Common myeloid progenitor, CD34-positive (primary cell): ENCODE measurements at places on chromosomes 5 and 9.
A peak's percentile ranks its signal among the peaks of the same experiment; 100 is the strongest.

DNA sequence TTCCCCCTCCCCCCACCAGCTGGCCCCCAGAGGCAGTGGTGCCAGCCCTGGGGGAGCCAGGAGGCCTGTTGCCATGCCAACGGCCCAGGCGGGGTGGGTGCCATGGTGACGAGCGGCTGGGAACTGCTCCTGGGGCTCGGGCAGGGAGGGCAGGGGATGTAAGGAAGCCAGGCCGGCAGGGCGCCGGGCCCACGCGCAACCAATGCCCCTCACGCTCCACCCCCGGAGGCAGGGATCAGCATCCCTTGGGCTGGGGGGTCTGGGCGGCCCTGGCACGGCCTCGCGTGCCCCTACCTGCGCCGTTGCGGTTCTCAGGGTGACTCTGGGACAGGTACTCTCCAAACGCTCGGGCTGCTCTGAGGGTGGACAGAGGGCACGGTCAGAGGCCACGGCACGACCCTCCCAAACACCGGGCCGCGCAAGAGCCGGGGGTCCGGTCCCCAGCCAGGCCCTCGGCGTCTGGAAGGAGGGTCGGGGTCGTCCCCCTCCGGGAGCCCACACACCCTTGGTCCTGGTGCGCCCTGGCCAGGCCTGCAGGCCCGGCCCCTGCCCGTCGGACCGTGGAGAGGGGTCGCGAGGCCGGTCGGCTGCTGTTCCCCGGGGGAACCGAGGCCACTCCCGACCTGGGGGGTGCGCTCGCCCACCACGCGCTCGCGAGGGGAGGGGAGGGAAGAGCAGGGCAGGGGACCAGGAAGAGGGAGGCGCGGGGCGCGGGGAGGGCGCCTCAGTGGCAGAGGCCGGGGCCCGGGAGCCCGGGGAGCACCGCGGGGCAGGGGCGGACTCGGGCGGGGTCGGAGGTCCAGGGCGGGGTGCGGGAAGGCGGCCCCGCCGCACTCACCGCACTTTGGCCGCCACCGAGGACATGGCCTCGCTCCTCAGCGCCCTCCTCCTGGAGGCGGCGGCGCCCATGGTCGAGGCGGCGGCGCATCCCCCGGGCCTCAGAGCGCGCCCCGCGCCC, 661 bp downstream of the NSMF start:
- DNase-seq, result no peak

GRCh38 chr5:89302102-89302891, 419.3 kb upstream of the MEF2C start:
- no peak for DNase-seq

DNA sequence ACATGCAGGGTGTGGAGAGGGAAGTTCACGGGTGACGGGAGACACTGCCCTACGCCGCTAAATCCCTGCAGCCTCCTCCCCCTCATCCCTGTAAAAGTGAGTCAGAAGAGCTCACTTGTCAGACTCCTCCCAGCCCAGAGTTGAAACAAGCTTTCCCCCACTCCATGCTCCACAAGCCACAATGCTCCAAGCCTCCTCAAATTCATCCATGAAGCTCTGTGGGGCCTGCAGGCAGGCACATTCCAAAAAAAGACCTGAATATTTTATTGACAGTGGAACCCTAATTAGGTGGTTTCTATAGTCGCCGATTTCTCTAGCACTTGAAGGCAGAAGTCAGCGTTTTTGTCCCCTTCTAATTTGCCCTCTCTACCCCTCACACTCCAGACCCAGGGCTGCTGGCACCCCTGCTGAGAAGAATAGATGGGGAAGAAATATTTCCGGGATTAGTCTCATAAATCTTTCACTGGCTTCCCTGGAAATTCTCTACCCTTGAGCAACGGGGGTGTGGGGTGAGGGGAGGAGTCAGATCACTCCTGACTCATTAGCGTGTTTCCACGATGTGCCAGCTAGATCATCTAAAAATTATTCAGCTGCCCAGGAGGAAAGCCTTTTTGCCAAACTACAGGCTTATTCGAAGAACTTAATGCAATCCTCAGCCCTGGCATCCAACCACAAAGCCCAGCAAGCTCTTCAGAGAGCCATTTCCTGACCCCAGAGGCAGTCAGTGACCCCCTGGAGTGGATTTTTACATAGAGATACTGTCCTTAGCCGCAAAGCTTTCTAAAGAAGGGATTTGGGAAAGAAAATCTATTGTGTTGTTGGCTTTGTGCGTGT, 97.1 kb downstream of the ENC1 start:
- DNase-seq, result no peak

DNA sequence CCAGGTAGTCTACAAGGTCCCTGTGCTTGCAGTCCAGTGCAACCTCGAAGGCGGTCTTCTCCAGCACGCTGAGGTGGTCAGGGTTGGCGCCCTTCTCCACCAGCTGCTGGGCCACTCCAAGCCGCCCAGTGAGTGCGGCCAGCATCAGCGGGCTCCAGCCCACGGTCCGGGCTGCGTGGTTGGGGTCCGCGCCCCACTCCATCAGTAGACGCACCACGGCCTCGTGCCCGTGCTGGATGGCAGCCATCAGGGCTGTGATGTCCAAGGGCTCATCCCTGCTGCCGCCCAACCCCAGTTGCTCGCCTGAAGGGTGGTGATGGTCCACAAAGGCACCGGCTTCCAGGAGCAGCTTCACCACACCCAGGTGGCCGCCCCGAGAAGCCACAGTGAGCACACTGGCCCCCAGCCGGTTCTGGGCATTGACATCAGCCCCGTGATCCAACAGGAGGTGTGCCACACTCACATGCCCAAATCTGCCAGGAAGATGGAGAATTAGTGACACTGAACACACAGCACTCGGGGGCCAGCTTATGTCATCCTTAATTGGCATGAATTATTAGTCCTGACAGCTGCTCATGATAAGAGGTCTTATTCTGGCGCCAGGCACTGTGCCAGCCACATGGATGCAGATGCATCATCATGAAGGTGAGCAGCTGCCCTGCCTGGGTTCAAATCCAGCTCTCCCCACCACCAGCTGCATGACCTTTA, 6.1 kb downstream of the ANKS6 start:
- DNase-seq, result no peak

GRCh38 chr5:169494383-169494935, 89.1 kb upstream of the SPDL1 start:
- DNase-seq, result peak; percentile 8

DNA sequence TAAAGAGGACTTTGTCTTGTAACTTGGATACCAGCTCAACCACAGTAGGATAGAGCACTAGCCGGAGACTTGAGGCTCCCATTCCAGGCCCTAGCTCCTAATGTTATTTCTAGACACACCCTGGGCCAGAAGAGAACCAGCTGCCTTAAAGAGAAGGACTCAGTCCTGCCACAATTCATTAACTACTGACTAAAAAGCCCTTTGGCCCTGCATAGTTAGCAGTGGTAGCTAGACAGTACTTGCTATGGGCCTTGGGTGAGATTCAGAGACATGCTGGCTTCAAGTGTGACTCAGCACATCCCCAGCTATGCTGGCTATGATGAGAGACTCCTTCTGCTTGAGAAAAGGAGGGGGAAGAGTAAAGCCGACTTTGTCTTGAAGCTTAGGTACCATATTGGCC, 47.3 kb downstream of the TMEM167A start:
- DNase-seq, result no peak

GRCh38 chr9:90926936-90927335, 125.3 kb downstream of the SYK start:
- DNase-seq, result no peak

DNA sequence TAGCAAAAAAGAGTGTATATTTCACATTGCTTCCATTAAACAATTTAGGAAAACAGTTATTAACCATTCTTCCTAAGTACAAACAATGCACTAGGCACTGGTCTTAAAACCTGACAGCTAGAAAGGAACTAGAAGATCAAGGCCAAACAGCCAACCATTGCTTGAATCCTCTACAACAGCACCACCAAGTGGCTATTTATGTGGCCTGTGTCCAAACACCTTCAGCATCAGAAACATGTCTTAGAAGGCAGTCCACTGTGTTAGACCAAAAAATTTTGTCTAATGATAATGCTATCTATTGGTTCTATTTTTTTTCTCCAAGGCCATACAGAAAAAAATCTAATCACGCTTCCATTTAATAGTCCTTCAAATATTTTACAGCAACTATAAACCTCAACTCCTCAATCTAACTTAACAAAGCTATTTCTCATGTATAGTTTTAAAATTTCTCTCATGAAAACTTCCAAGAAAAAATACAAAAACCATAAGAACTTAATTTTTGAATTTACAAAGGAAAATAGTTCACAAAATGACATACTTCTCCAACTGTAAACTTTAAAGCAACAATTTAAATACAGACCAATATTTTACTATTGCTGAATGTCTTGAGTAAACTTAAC, 36.1 kb downstream of the CAAP1 start:
- peak; percentile 83 for DNase-seq

GRCh38 chr5:114678778-114679177, 316.9 kb downstream of the KCNN2 start:
- DNase-seq, result no peak

DNA sequence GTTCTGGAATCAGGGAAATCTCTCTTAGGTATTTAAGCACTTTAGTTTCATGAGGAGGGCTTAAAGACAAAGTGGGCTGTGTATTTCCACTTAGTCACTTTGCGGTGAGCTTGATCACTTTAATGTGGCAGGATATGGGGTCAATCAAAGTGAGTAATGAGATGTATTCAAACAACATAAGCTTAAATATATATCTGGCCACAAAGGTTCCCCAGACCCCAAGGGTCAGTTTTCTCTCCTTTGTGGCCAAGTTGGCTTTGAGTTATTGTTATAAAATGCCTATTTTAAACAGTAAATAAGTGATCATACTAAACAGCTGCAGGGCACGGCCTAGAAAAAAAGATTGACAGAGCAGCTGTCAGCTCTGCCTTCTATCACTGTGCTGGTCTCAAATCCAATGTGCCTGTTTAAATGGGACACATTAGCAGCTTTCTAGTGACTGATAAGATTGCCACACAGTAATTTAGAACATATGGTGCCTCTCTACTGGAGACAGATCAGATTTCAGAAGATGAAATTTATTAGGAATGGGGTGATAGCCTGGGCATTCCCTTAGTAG, 363.9 kb downstream of the AGTPBP1 start:
- DNase-seq, result peak; percentile 1

- peak; percentile 33 for DNase-seq
Observed at GRCh38 chr9:21060919-21061561, 16.7 kb downstream of the IFNB1 start.

DNA sequence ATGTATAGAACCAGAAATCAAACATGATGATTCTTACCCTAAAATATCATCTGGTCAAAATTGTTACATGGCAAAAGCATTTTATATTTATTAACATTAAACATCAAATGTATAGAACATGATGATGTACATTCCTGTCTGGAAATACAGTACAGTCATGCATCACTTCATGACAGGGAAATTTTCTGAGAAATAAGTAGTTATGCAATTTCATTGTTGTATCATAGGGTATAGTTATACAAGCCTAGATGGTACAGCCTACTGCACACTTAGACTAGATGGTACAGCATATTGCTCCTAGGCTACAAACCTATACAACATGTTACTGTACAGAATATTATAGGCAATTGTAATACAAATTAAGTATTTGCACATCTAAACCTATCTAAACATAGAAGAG, 64.6 kb upstream of the VCAN start:
- no peak for DNase-seq

DNA sequence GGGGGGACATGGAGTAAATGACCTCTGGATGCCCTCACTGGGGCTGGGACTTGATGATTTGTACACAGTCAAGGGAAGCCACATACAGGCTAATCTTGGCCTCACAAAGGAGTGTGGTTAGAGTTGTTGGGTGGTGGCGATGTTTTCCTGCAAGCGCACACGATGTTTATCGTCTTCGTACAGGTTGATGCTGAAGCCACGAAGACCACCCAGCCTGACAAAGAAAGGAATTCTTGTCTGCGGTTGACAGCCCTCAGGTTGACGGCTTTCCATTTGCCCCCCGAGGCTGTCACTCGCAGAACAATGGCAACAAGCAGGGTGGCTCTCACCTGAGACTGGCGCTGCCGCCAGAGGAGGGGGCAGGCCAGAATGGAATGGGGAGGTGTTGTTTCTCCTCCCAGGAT, 14.1 kb upstream of the XPA start:
- peak; percentile 87 for DNase-seq

DNA sequence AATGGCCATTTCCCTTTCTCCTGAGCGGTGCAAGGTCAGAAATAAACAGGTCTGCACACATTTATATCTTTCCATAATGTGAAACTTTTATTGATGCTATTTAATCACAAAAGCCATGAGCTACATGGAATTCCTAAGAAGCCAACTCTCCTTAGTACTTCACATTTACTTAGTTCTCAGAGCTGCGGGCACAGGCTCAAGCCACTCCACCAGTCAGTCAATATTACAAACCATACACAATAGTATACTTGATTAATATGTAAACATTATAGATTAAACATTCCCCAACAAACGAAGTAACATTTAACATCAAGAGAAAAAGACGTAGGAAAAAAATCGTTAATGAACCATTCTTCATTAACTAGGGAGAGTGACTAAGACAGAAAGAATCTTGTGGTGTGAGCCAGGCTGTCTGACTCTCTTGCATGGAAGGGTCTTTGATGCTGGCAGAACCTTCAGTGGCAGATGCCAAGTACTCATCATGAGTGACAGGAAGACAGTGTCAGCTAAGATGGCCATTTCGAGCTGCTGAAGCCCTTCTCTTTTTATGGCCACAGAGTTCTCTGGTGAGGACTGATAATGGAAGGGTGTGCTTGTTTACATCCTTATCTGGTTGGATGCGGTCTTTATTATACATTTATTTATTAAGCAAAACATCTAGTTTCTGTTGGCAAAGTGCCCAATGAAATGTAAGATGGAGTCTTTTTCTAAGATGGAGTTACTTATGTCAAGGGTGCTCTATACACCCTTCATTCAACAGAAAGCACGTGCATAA, 115.5 kb upstream of the TUT7 start:
- DNase-seq, result peak; percentile 32

DNA sequence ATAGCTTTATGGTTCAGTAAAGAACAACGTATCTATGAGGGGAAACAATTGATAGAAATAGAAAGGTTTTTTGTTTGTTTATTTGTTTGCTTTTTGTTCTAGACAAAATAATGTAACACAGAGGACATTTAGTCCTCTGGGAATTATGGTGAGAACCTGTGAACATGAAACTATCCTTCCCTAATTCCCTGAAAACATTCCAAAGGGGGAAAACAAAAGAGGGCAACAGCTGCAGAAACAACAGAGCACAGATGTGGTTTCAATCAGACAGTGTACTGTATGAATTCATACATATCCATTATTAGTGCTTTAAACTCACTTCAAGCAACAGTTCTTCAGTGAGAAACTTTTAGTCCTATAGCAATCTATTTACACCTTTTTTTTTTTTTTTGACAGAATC, 1489.8 kb upstream of the C9orf72 start:
- no peak for DNase-seq

DNA sequence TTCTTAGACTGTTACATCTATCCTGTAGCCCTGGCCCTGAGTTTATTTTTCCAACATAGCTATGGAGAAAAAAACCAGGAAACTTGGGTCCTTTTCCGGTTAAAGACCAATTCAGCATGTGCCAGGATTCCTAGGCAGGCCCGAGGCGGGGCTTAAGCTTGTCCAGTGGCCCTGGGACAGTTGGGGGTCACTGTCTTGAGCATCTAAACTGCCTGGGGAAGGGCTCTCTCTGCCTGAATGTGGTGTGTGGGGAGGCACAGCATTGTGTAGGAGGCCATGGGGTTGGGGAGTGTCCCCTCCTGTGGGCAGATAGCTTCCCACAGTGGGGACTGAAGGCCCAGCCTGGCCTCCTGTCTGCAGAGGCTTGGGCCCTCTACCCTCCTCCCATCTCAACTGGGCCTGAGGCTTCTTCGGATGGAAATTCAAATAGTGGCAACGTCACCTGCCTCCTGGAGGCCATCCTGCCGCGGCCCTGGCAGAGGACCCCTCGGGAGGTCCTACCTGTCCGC, 88.8 kb downstream of the PHF2 start:
- no peak for DNase-seq
